ENCODE measurements at places on chromosomes 1 and 21.

- no peak for DNase-seq
Measured at GRCh38 chr1:25541889-25542658, 1.3 kb upstream of the LDLRAP1 start.

GRCh38 chr1:230261928-230262650 lies 164.0 kb downstream of the PGBD5 start:
- DNase-seq = no peak

DNA sequence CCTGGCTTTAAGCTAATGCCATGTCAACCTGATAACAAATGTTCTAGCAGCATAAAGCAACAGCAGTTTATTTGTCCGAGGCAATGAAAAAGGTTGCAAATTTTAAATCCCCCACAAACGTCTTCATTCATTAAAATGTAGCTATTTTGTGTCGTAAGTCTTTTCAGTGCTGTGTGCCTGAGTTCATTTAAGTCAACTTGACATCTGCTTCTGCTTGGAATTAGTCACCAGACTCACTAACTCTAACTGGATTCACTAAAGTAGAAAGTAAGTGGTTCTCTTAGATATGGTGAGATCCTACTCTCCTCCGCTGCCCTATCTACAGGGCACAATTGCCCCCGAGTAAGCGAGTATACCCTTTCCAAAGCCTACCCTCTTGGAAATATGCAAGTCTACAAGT lies 118.4 kb upstream of the CHRM3 start:
- no peak for DNase-seq

DNA sequence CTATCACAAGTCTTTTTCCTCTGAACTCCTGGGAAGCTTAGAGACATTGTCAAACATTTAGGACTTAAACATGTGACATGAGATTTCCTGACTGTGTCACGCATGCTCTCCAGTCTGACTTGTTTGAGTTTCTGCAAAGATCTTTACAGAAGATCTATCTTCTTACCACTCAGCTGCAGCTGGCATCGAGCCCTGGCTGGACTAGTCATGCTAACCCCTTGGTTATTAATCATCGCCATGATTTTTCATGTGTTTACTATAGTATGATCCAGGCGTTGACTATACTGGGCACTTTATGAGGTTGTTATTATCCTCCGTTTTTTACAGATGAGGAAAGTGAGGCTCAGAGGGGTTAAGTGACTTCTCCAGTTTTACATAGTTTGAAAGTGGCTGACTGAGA lies 18.1 kb upstream of the IRF2BP2 start:
- no peak for DNase-seq

DNA sequence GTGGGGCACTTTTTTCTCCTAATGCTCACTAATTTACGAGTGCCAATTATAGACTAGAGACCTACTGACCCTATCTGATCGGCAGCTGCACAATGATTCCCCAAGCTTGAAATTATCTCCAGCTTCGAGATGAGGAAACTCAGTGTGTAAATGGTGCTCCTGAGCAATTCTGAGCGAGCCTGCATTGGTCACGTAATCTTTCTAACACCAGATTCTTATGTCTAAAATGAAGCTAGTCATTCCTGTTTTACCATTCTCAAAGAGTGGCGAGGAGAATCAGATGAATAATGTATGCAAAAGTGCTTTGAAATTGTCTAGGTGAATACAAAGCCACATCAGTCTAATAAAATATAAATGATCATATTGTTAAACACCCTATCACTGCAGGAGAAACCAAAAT lies 318.1 kb upstream of the FAM78B start:
- DNase-seq = no peak

GRCh38 chr1:242185731-242186130 lies 186.8 kb upstream of the MAP1LC3C start:
- DNase-seq = no peak

GRCh38 chr1:230105754-230106625 lies 39.0 kb downstream of the GALNT2 start:
- DNase-seq = no peak

GRCh38 chr1:243325305-243325890 lies 69.6 kb downstream of the SDCCAG8 start:
- DNase-seq = no peak

GRCh38 chr21:15455819-15456462 lies 273.8 kb upstream of the USP25 start:
- DNase-seq = no peak

GRCh38 chr21:34116569-34116968 lies 43.2 kb downstream of the MRPS6 start:
- DNase-seq = no peak

DNA sequence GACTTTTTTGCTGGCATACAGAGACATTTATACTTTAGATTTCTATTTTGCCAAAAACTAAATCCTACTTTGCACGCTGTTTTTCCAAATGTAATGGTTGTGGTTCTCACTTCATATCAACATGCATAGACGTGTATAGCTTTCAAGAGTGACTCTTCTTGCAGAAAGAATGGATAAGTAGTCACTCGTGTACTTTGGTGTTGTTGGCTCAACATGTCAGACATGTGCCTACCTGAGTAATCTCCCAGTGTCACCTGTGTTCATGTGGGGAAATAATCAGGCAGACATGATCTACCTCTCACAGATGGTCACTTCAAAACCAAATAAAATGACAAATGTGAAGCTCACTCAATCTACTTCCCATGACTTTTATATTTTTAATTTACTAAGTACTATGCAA lies 73.1 kb downstream of the GPR88 start:
- no peak for DNase-seq

DNA sequence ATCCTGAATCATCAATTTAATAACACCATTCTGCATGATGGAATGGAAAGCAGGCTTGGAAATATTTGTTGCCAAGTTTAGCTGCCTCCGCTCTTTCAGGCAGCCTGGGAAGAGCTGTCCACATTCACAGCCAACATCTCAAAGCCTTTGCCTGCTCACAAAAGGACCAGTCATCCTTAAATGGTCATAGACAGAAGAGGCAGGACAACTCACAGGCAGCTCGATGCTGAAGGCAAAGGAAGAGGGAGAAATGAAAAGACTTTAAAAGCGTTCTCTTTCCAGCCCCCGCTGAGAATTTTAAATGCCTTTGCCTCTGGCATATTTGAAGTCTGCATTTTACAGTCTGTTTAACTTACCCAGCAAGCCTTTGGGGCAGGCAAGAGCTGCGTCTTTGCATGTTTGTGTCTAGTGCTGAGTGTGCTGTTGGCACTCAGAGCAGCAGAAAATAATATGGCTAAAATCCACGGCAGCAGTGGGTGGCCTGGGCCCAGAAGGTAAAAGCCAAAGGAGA lies 68.9 kb downstream of the NMNAT2 start:
- no peak for DNase-seq

DNA sequence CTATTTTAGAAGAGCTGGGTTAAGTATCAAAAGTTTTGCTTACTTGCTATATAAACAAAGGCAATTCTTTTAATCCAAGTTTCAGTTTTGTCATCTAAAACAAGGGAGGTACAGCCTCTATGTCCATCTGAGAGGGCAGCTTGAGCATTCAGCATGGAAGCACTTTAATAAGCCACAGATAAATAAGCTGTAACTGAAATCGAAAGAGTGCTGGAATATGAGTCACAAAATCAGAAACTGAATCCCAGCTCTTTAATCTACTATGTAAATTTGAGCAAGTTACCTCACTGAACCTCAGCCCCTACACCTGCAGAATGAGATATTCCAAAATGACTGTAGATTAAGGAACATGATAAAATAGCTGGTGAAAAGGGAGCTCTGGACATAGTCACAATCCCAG lies 80.0 kb upstream of the HP1BP3 start:
- DNase-seq = no peak

GRCh38 chr1:58814251-58815068 lies 30.6 kb upstream of the JUN start:
- no peak for DNase-seq

- DNase-seq = no peak
Measured at GRCh38 chr1:98761219-98761865, 99.8 kb downstream of the SNX7 start.

GRCh38 chr1:6349254-6349943 lies 44.2 kb downstream of the ACOT7 start:
- DNase-seq = no peak

DNA sequence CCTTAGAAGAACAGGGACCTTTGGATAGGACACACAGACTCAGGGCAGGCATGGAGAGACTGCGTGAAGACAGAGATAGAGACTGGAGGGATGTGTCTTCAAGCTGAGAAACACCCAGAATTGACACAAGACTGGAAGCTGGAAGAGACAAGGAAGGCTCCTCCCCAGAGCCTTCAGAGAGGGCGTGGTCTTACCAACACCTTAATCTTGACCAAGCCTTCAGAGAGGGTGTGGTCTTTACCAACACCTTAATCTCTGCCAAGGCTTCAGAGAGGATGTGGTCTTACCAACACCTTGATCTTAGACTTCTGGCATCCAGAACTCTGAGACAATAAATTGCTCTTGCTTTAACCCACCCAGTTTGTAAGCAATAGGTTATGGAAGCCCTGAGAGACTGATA lies 481.4 kb upstream of the VAMP3 start:
- DNase-seq = no peak

GRCh38 chr1:184296466-184297243 lies 90.2 kb upstream of the C1orf21 start:
- DNase-seq = no peak

DNA sequence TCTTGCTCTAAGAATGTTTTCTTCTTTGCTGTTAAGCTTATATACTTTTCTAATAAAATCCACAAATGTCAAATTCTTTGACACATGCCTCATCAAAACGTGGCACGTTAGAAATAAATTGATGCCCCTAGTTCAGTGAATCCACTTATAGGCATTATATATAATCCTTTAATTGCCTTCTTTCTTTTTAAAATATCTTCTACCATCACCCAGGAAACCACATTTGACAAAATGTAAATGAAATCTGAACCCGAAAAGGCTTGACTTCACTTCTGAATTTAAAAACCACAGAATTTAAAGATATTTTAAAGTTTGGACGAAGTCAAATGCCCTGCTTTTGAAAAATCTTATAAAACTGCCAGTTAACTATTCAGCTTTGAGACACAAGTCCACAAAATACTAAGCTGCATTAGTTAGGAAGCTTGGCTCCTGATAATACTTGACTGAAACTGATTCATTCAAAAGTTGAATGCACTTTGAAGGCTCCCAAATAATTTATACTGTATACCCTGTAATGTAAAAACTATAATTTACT lies 22.4 kb upstream of the KIFAP3 start:
- DNase-seq = no peak

DNA sequence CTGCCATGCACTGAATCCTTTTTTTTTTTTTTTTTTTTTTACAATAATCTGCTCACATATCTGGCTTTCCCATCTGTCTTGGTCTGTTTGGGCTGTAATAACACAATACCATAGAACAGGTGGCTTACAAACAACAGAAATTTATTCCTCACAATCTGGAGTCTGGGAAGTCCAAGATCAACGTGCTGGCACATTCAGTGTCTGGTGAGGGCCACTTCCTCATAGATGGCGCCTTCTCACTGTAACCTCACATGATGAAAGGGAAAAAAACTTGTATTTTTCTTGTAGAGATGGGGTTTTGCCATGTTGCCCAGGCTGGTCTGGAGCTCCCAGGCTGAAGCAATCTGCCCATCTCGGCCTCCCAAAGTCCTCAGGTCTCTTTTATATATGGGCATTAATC lies 13.0 kb upstream of the PARP1 start:
- no peak for DNase-seq

- no peak for DNase-seq
Measured at GRCh38 chr1:178541379-178541778, 28.5 kb downstream of the TEX35 start.
